ENCODE measurements at places on chromosomes 2 and 18.

DNA sequence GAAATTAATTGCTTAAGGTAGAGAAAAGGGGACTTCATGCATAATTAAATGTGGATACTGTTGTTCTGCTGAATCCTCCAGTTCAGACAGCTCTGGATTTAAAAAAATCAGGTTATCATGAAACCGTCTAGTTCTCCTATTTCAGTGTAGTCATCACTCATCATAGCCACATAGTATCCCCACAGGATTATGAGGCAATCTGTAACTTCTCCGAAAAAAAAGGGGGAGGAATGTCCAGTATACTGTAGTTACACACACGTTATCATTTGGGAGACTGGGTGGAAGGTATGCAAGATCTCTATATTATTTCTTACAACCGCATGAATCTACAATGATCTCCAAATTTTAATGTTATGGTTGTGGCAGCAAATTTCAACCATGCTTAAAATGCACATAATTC, 114.0 kb downstream of the HIBCH start:
- peaks cover 4% of the 10 kb centered on the region for H3K36me3 ChIP-seq
- H3K4me1 ChIP-seq = no peaks in the 10 kb centered on the region

DNA sequence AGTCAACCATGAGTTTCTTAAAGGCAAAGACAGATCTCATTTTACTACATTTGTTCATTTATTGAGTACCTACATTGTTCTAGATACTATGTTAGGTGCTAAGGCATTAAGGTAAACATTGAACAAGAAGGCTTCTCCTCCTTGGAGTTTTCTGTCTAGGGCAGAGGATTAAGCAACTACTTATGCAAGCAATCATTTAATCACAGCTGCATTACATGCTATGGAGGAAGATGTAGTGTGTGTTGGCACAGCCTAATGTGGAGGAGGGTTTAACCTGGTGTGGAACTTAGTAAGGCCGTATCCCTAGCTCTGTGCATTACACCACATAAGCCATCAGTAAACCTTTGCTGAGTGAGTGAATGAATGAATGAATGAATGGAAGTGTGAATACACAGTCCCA, 106.5 kb upstream of the MAP3K20 start:
- no peak overlapping the region for H3K4me3 ChIP-seq
- no peaks in the 10 kb centered on the region for H3K36me3 ChIP-seq
- DNase-seq = no peak
- no peak overlapping the region for H3K27ac ChIP-seq

GRCh38 chr2:241482126-241482955, 26.0 kb downstream of the STK25 start:
- no peak overlapping the region for H3K27ac ChIP-seq
- H3K36me3 ChIP-seq = no peaks in the 10 kb centered on the region
- no peaks in the 10 kb centered on the region for H3K4me1 ChIP-seq
- no peak overlapping the region for H3K4me3 ChIP-seq
- no peaks in the 10 kb centered on the region for H3K27me3 ChIP-seq
- DNase-seq = no peak

GRCh38 chr18:76209597-76209996, 285.4 kb downstream of the ZNF516 start:
- peaks cover 6% of the 10 kb centered on the region for H3K4me1 ChIP-seq
- no peaks in the 10 kb centered on the region for H3K27me3 ChIP-seq
- DNase-seq = no peak
- H3K27ac ChIP-seq = no peak overlapping the region

GRCh38 chr2:188976545-188977268, 2.5 kb downstream of the COL3A1 start:
- no peak for DNase-seq
- no peak overlapping the region for H3K27ac ChIP-seq
- H3K36me3 ChIP-seq = no peaks in the 10 kb centered on the region
- no peaks in the 10 kb centered on the region for H3K27me3 ChIP-seq

All from naive thymus-derived CD4-positive, alpha-beta T cell (primary cell).